ENCODE measurements at places on chromosomes 13 and 19.

GRCh38 chr19:33699754-33700407, 78.1 kb downstream of the CHST8 start:
- no peak for DNase-seq

DNA sequence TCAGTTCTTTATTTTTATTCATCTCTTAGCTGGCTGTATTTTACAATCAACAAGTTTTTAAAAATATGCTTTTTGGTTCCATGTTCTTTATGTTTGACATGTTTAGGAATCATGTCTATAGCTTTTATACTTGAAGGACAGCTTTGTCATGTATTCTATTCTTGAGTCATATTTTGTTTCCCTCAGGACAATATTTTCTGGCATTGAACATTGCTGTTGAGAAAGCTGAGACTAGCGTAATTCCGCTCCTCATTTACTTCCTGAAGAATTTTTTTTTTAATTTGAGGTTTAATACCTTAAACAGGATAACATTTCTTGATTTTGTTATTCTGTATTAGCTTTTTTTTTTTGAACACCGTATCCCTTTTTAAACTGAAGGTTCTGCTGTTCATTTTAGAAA, 53.2 kb downstream of the RB1 start:
- DNase-seq: no peak

- no peak for DNase-seq
Observed at GRCh38 chr13:41960211-41960636, 685 bp downstream of the VWA8 start.

GRCh38 chr19:55087542-55087901, 11.9 kb downstream of the EPS8L1 start:
- DNase-seq: no peak

GRCh38 chr19:13441810-13442512, 64.3 kb downstream of the CACNA1A start:
- peak; percentile 36 for DNase-seq

GRCh38 chr19:6062274-6062673, 48.0 kb downstream of the RFX2 start:
- DNase-seq: peak; percentile 65

- DNase-seq: no peak
Observed at GRCh38 chr13:61148691-61149315, 266.8 kb downstream of the PCDH20 start.

GRCh38 chr13:73596382-73596781, 537.6 kb downstream of the KLF5 start:
- no peak for DNase-seq

DNA sequence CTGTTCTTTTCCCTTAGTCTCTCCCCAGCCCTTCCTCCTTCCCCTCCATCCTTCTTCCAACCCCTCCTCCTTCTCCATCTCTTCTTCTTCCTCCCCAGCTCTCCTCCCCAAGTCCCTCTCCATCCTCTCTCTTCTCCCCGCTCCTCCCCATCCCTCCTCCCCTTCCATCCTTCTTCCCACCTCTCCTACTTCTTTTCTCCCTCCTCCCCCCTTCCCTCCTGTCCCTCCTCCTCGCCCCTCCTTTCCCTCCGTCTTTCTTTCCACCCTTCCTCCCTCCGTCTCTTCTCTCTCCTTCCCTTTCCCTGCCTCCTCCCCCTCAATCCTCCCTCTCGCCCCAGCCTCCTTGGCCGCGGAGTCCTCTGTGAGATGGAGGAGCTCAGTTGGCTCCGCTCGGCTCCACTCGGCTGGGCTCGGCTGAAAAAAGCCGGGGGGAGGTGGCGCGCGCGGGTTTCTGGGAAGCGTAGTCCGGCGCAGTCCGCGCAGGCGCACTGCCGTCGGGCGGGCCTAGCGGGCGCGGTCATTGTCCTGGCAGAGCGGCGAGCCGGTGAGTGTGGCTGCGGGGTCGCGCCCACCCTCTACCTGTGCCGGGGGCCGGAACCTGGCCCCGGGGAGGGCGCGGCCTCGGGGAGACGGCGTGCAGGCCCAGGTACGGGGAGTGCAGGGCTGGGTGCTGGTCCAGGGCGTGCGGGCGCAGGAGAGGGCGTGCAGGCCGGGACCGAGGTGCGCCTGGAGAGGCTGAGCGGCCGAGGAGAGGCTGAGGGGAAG, at the start of gene ZNF71:
ZNF71 (plus strand) TSS at position 520 of the 765 bp plus-strand sequence. CDS start 6,257 bp downstream, outside the sequence.
- DNase-seq: peak; percentile 88

DNA sequence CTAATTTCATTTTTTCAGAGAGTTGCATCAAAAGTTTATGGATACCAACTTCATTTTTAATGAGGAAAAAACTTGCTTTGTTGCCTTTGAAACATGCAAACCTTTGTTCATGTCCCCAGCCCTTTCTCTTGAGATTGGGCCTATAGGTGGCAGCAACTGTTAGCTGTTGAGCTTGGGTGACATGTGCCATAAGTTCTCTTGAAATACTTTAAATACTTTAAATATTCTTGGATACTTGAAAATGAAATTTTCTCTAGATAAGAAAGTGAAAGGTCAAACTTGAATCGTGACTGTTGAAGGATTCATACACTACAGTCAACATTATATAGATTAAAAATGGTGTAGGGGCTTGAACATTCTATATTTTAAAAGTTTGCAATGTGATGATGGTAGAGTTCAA, 294.9 kb downstream of the NDFIP2 start:
- no peak for DNase-seq

DNA sequence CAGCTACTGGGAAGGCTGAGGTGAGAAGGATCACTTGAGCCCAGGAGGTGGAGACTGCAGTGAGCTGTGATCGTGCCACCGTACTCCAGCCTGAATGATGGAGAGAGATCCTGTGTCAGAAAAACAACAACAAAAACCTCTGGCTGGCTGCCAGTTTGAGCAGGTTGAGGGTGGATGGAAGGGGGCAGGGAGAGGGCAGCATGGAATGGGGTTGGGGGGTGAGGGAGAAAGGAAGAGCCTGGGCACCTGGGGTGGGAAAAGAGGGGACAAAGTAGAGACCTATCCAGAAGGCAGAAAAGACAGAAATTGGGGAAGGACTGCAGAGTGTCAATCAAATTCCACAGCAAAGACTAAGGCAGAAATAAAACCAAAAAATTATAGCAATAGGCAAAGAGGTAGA, 4.7 kb downstream of the SLC1A5 start:
- no peak for DNase-seq

DNA sequence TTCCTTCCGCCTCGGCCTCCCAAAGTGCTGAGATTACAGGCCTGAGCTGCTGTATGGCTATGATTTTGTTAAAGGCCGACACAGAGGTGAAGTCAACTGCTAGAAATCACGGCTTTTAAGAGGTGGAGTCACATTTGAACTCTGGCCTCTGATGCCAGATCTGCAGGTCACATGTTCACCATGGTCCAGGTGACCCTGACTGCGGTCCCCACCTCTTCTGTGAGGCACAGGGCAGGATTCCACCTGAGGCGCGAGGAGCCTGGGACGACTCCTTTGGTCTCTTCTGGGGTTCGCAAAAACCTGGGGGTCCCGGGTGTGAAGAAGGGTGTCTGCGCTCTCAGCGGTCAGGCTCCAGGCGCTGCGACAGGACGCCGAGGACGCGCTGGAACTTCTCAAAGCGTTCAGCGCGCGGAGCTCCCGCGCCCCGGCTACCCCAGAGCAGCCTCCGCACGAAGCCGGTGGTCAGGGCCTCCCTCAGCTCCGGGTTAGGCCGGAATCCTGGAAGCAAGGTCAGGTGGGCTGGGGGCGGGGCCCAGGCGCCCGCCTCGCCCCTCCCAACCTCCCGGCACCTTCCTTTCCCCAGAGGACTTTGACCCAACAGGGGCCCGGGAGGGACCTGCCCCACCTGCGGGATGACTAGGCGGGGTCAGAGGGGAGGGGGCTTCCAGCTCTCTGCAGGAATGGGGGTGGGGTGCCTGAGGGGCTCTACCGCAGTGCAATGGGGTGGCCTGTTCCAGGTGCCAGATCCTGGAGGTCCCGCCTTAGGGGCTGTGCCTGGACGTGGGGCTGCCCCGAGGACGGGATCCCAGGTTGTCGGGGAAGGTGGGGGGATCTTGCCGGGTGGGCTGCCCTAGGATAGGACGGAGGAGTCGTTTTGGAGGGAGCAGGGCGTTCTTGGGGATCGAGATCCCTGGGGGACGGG, 13.0 kb downstream of the TRIP10 start:
- DNase-seq: no peak

GRCh38 chr13:70473907-70474306, 365.7 kb upstream of the KLHL1 start:
- DNase-seq: no peak

GRCh38 chr19:40808021-40808325, 9.0 kb downstream of the EGLN2 start:
- DNase-seq: no peak

- DNase-seq: no peak
Observed at GRCh38 chr19:35337097-35337983, 8.4 kb downstream of the CD22 start.

- no peak for DNase-seq
Observed at GRCh38 chr13:91086936-91087716, 260.4 kb upstream of the MIR17HG start.

DNA sequence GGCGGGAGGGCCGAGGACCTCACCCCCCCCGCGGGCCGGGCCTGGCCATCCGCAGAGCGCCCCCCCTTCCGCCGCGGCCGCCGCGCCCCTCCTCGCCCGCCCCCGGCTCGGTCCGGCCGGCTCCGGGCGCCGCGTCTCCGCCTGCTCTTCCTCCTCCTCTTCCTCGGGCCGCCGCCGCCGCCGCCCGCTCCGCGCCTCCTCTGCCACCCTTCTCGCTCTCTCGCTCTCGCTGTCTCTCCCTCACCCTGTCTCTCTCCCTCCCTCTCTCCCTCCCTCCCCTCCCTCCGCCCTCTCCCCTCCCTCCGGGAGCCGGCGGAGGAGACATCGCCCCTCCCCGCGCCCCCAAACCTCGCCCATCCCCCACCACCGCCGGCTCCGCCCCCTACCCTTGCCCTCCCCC, at the start of gene SHANK1:
SHANK1 (minus strand) TSS at position 237 of the 400 bp plus-strand sequence. CDS start 2,883 bp downstream, outside the sequence.
- no peak for DNase-seq

DNA sequence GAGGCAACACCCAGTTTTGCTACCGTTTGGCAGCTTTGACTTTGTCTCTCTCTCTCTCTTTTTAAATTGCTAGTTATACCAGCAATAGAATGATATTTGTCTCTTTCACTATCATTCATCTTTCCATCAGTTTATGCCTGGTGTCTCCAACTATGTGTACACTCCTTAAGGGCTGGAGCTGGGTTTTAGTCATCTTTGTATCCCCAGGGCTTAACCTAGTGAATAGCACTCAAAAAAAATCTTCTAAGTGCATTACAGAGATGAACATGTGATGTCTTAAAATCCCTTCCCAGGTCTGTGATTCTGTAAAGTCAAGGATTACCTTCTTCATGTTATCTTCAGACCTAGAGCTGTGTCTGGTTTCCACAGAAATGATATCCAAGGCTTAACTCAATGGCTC, 7.8 kb upstream of the UBL3 start:
- no peak for DNase-seq

DNA sequence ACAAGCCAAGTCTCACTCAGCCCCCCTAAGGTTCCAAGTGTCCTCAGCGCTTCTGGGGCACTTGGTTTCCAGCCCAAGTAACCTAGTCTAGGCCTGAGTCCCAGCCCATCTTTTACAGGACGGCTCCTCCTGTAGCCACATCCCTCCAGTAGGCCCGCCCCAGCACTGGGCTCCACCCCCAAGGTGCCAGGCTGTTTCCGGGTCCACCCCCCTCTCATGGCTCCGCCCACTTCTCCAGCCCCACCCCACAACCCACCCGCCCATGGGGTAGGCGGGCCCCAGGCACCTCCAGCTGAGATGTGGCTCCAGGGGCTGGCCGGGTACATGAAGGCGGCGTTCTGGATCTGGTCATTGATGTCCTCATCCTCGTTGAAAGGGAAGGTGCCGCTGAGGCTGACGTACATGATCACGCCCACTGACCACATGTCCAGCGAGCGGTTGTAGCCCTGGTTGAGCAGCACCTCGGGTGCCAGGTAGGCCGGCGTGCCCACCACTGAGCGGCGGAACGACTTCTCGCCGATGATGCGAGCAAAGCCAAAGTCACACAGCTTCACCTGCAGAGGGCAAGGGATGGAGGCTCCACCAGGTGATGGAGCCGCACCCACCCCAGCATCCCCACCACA, 17.2 kb upstream of the DACT3 start:
- peak; percentile 84 for DNase-seq

DNA sequence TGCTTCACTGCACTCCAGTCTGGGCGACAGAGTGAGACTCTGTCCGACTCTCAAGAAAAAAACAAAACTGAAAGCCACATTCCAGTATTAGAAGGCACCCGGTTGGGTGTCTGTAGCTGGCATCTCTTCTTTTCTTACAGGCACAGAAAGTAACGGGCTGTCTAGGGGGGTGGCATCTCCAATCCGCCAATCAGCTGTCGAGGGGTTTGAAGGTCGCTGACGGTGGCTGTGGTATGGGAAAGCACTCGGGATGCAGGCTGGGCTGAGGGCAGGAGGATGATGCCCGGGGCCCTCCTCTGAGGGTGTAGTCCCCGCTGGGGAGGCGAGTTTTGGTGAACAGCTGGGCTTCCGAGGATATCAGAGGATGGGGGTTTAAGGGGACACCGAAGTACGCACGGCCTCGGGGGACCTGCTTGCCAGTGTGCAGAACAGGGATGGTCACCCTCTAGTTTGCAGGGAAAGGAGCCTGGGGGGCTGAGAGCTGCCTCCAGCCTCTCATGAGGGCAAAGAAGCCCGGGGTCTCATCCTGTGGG, 27.0 kb upstream of the ZBTB7A start:
- no peak for DNase-seq

- DNase-seq: no peak
Observed at GRCh38 chr13:58767566-58767965, 1136.0 kb downstream of the PCDH17 start.

DNA sequence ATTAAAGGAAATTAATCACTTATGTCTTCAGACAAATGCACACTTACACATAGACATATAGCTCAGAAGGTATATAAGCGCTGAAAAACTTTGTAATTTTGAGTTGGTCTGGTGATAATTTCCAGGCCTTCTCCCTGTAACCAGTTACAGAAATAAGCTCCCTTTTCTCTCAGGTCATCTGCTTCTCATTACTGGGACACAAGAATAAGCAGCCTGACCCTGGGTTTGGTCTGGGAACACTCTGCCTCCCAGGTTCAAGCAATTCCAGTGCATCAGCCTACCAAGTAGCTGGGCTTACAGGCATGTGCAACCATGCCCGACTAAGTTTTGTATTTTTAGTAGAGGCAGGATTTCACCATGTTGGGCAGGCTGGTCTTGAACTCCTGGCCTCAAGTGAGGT, 274.5 kb downstream of the LMO7 start:
- DNase-seq: no peak

- no peak for DNase-seq
Observed at GRCh38 chr19:7687177-7687576, 6.5 kb downstream of the TRAPPC5 start.
